ENCODE measurements at places on chromosomes 1 and 21. TPM values are rescaled to one million over a fixed set of nuclear protein-coding genes. Genes with fewer than 3 reads are reported as not detected.

GRCh38 chr1:163195728-163196448 is 6.8 kb downstream of the RGS5 start:
- H3K27ac ChIP-seq: no peak overlapping the region
- H3K4me1 ChIP-seq: no peaks in the 10 kb centered on the region
- no peaks in the 10 kb centered on the region for H3K27me3 ChIP-seq
- H3K36me3 ChIP-seq: no peaks in the 10 kb centered on the region
- no peak for DNase-seq

- H3K4me3 ChIP-seq: peak within 1 kb of the TSS; percentile 63
- peaks cover 9% of the 10 kb centered on the region for H3K27me3 ChIP-seq
- H3K4me1 ChIP-seq: peaks cover 8% of the 10 kb centered on the region
- DNase-seq: no peak
- no peaks in the 10 kb centered on the region for H3K36me3 ChIP-seq
These were observed at the start of gene PADI2 for GRCh38 chr1:17119076-17119772. TSS of gene PADI2 (minus strand) at chr1:17119451. CDS start at chr1:17119371, 80 bp downstream.

TAS1R1 gene
- not detected for total RNA-seq

COL9A2 gene
- total RNA-seq: 48.8 TPM

LMX1A gene
- total RNA-seq: not detected
